Renal pelvis (tissue), 12 donors: ENCODE measurements at places on chromosomes 7 and 10. TPM values are rescaled to one million over a fixed set of nuclear protein-coding genes. Genes with fewer than 3 reads are reported as not detected.

SPOCK2 gene
- polyA plus RNA-seq = 163 TPM

AKR1B15 gene
- not detected for polyA plus RNA-seq

DNA sequence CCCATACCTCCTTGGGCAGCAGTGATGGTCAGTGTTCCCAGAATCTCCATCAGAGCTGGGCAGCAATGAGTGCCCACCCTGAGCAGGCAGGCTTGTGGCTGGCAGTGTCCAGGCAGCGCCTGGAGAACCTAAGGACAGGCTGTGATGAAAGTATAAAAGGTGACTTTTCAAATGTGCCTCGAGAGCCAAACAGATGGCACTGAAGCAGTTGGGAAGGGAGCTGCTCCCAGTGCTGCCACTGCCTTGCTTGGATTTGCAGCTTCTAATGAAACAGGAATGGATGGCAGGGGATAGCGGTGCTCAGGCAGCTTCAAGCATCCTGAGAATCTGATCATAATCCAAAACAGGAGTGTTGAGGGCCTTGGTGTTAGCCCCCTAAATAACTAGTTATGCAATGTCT lies 179.8 kb upstream of the AOAH start:
- no peak for DNase-seq

DNA sequence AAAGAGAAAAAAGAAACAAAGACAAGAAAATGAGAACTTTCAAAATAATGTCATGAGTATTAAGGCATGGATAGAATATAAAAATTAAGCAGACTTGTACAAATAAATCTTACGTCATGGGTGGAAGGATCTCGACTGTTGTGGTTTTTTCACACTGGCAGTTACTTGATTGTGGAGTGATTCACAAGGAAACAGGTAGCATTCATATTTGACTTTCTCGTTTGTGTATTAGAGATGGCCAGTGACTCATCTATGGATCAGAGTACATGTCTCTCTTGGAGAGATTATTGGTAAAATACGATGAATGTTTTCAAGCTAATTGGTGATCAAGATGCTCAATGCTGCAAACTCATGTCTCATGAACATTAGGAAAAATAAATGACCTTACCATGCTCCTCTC lies 564.3 kb downstream of the GATA3 start:
- DNase-seq = no peak

- DNase-seq = no peak
Measured at GRCh38 chr7:768881-769504, 41.9 kb upstream of the PRKAR1B start.

APBB1IP gene
- 1.8 TPM for polyA plus RNA-seq

MKI67 gene
- 65.8 TPM for polyA plus RNA-seq

- DNase-seq = no peak
Measured at GRCh38 chr10:32948451-32948850, 9.6 kb downstream of the ITGB1 start.

- no peak for DNase-seq
Measured at GRCh38 chr7:6156734-6157133, 115.7 kb downstream of the CYTH3 start.

MYL7 gene
- 0.68 TPM for polyA plus RNA-seq
